ENCODE measurements at places on chromosomes 5 and 9.
A peak's percentile ranks its signal among the peaks of the same experiment; 100 is the strongest.

DNA sequence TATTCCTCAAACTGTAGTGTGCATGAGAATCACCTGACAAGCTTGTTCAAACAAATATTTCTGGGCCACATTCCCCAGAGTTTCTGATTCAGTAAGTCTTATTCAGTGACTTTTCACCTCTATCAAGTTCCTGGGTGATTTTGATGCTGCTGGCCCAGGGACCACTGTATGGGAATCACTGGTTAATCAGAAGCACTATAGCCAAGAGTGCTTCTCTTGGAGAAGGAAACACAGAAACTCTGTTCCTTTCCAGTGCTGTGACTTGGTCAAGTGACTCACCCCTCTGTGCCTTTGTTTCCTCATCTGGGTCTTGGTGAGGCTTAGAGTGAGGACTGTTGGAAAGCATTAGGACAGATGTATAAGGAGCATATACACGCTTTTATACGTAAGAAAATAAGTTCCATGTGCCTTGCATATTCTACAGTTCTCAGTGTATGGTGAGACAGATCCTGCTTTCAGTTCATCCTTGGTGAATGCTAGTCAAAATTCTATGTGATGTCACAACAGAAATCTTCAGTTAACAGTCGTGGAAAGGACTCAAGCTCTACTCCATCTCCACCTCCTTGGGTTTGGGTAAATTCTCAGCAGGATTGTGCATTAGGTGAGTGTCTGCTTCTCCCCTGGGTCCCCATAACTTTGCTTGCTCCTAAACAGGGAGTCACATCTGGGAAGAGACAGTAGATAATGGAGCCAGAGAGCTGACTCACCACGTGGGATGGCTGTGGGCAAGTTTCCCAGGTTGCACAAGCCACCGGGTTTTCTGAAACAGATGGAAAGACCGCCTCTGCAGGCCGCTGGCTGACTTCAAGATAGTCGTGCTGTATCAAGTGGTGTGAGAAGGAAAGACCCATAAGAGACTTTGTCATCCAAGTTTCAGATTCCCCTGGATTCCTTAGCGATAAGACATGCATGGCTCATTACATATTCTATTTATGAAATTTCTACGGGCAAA is 117.0 kb downstream of the NXNL2 start:
- DNase-seq, result no peak

DNA sequence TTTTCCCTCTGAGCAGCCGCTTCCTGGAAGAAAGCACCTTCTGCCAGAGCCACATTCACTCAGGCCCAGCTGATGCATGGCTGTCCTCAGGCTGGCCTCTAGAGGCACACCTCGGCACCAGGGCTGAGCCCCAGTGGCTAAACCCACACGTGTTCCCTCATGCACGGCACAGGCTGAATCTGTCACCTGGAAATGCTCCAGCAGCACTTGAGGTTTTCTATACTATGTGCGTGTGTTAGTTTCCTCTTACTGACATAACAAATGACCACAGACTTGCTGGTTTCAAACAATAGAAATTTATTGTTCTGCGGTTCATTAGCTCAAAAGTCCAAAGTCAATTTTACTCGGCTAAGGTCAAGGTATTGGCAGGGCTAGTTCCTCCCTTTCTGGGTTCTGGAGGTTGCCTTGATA is 141.4 kb downstream of the LRRC70 start:
- DNase-seq, result no peak

DNA sequence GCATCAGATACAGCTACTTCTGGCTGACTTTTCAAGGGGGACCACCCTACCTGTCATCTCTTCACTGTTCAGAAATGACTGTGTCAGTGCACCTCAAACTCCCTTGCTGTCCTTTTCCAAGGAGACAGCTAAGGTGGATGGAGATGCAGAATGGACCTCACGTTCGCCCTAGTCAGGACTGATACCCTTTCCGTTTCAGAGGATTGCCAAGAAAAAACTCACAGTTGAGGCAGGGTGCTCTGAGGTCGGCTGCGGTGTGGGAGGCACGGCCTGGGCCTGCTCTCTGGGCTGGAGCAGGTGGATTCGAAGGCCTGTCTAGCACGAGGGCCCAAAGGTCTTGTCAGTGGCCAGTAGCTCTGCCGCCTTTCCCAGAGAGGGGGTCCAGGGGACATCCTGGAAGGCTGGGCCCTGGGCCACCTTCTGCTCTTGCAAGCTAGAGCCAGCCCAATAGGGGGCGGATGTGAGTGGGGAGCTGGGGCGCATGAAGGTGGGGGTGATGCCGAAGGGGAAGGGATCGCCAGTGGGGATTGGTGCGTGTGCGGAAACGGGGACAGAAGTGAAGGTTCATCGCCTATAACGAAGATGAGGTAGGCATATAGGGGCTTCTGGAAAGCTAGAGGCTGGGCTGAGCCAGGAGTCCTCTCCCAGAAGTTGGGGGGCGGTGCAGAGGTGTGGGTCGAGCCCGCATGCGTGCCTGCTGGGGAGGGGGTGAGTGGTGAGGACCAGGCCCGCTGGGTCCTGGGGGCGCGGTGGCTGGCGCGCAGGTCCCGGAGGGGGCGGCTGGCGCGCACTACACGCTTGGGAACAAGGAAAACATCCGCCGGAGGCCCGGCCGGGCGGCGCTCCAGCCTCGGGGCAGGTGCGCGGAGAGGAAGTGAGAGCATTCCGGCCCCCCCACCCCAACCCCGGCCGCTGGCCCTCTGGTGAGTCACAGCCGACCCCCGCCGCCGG is 2.5 kb upstream of the MSMP start:
- DNase-seq, result peak; percentile 76

DNA sequence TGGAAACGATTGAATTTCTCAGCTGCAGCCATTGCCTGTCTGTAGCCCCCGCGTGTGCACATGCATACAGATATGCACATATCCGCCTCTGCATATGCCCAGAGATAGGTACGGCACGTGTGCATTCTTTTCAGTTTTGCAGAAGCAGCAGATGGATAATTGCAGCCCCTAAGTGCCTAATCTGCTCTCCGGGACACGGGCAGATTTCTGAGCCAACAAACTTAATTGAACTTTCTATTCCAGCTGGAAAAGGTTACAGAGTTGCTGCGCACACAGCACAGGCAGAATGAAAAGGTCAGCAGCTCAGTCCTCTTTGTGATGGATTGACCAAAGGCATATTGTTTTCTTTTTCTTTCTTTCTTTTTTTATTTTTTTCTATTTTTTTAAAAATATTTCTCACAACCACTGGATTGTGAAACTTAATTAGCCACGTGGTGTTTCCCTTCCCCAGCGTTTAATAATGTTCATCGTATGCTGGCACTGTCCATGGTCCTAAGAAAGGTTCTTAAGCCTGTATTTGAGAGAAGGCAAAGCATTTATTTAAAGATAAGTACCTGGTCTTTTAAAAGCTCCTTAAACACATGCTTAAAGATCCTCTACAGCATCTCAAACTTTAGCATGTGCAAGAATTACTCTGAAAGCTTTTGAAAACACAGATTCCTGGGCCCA is 270.2 kb upstream of the BRINP1 start:
- no peak for DNase-seq

DNA sequence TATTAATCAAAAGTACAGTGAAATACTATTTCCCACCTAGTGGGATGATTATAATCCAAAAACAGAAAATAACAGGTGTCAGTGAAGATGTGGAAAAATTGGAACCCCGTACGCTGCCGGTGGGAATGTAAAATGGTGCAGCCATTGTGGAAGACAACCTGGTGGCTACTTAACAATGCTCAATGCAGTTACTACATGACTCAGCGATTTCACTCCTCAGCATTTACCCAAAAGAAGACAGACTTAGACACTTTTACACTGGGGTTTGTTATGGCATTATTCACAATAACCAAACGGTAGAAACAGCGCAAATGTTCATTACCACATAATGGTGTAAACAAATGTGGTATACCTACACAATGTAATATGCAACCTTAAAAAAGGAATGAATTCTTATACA is 23.9 kb downstream of the SECISBP2 start:
- DNase-seq, result no peak

DNA sequence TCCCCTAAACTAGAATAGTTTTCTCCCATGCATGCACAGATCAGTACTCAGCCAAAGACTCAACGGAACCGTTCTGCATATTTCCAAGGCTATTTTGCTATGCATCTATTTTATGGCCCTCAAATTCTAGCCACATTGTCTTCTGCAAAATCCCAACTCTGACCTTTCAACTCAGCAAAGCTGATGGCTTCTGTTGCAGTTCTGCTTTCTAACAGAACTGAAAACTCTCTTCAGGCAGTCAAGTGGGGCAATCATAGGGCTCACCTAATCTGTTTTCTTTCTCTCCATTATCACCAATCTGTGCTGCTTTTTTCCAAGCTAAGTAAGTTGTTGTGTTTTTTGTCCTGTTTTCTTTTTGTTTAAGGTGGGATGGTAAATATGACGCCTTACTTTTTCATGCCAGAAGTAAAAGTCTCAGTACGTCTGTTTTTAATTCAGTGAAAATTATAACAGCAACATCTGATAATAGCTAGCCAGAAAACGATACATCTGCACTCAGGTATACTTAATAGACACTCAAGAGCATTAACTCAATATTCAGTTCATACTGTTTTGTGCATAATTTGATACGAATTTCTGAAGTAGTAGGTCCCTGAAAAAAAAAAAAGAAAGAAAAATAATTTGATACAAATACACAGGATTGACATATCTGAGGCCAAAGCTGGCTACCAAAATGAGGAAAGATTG is 454.3 kb downstream of the TLE1 start:
- no peak for DNase-seq

DNA sequence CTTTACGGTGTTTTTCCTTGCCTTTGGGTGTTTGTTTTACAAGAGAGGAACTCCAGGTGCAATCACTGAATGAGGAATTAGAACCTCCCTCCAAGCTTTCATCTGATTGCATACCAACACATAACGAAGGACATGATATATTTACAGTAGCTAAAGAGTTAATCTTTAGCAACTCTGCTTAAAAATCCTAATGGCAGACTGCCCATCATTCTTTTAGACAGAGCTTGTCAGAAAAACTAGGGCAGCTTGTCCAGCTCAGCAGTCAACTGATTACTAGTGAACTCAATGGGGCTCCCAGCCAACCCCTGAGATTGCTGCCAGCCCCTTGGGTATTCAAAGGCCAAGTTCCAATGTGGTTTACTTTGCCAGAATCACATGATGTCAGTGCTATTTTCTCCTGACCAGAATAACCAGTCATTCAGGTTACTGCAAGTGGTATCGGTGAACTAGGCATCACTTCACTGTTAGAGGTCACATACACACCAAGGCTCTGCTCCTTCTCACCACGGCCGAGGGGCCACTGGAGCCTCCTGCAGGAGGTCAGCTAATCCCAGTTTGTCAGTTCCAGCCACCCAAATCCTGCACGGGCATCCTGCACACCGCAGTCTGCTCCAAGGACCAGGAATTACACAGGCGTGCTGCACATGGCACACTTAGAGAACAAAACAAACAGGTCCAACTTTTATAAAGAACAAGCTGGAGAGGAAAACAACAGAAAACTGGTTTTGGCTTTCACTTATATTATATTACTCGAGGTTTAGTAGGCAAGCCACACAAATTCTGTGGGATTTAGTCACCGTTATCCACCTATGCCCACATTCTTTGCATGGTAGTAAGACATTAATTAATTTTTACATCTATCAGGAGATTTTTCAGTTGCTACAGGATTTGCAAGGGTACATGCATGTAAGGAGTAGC is 62.5 kb downstream of the NFIB start:
- DNase-seq, result no peak

DNA sequence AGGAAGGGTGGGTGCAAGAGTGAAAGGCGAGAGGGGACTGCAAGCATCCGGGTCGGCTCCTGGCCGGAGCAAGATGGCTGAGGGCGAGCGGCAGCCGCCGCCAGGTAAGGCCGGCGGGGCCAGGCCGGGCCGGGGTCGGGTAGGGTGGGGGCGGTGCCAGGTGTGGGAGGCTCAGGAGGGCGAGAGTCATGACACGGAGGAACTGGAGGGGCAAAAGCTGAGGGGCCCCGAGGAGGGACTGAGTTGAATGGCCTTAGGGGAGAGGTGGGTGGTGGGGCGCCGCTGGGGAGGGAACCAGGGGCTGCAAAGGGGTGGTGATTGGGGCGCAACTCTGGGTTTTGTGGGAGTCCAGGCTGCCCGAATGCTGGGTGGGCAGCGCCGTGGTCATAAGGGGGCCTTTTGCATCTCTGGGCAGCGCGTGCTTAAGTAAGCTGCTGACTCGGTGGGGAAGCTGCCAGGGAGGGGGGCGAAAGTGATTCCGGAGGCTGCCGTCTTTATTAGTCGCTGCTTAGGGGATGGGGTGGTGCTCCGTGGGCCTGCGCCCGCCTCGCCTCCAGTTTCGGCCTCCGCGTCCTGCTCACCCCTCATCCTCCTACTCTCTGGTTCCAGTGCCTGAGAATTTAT is 425 bp downstream of the PTPA start:
- DNase-seq, result peak; percentile 19

GRCh38 chr5:133892774-133893173 is 75.7 kb downstream of the C5orf15 start:
- no peak for DNase-seq
